ENCODE measurements at places on chromosomes 5 and 9. TPM values are rescaled to one million over a fixed set of nuclear protein-coding genes. Genes with fewer than 3 reads are reported as not detected.

Gene DCTN4
- total RNA-seq, result 18.1 TPM

Gene TPPP
- total RNA-seq, result 6.4 TPM

Gene AGXT2
- total RNA-seq, result not detected

Gene SLC6A18
- not detected for total RNA-seq

Gene SPINK7
- total RNA-seq, result not detected

Gene ANKRD18A
- 14.8 TPM for total RNA-seq

Gene AFAP1L1
- total RNA-seq, result 8.1 TPM

All from A549 treated with CORT108297 at 1 μM for 4 hours (cell line).